Fibroblast of villous mesenchyme (primary cell): ENCODE measurements at places on chromosomes 13 and 19. TPM values are rescaled to one million over a fixed set of nuclear protein-coding genes. Genes with fewer than 3 reads are reported as not detected.

Gene ZNF726
- 4.3 and 4.5 TPM in 2 replicates for total RNA-seq

- DNase-seq = peak; percentile 96
Observed at GRCh38 chr19:18385675-18386542, at the start of gene GDF15. Gene GDF15 (plus strand): TSS chr19:18386158. CDS start chr19:18386190, 32 bp downstream.

GRCh38 chr19:39202998-39203355 is 1.1 kb downstream of the SYCN start:
- no peak for DNase-seq

GRCh38 chr13:72521940-72522661 is 205.3 kb downstream of the MZT1 start:
- no peak for DNase-seq

GRCh38 chr13:97658556-97658955 is 224.6 kb downstream of the RAP2A start:
- DNase-seq = no peak

- no peak for DNase-seq
Observed at GRCh38 chr19:40597329-40597838, 3.8 kb upstream of the LTBP4 start.

DNA sequence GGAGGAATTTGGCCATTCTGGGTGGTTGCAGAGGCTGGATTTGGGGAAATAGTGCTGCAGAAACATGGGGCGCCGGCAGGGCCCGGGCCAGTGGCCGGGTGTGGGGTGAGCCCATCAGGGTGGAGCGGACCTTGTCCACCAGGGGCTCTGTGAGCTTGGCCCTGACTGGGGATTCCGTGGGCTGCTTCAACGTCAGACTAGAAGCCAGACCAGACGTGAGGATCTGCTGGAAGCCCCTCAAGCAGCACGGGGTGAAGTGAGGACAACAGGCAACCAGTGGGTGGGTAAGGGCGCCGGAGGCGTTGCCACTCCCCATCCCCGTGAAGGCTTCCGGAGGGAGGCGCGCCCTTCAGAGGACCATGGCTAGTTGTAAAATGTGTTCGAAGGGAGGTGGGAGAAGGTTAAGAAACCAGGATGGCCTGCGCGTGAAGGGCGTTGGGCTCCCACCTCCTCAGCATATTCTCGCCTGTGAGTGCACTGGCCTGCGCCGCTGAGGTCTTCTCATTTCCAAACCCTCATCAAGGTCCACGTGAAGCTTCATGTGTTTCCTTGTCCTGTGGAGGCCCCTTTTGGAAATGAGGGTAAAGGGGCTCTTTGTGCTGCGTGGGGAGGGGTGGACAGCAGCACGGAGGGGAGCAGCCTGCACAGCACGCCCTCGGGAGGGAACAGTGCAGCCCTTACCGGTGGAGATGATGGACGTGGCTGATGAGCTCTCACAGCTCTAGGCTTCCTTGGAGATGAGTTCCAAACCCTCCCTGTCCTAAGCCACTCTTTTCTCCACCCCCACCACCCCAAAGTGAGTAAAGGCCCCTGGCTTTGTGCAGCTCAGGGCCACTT is 8.3 kb downstream of the TEX29 start:
- DNase-seq = no peak

DNA sequence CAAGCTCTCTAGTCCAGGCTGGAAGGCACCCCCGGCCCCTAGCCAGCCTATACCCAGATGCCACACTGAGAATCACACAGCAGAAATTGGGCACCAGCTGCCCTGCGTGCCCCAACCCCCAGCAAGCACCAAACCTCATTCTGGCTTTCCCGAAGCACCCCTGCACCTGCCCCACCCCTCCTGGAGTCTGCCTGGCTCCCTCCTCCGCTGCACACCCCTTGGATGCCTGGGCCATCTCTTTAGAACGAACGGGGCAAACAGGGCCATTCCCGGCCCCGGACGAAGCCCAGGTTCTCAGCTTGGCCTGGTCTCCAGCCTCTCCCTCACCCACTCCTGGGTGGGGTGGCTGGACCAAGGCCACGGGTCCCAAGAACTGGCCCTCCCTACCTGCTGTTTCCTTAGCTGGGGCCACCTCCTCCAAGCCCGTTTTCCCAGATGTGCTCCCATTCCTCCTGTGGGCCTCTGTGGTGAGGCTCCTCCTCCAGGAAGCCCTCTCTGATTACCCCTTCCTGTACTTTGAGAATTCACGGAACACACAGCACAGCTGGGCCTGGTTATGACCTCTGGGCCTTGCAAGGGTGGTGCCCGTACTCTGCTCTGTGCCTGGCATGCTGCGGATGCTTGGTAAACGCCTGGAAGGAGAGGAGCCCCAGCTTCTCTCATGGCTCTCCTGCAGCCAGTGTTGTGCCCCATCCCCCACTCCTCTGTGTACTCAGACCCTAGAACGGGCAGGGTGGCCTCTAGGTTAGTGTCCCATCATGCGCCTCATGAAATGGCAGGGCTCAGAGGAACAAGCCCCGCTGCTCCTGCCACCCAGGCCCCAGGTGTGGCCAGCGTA is 21.4 kb downstream of the CEBPG start:
- no peak for DNase-seq

GRCh38 chr19:16771618-16772017 is 52.0 kb downstream of the NWD1 start:
- DNase-seq = peak; percentile 79

GRCh38 chr13:111022886-111023285 is 92.2 kb upstream of the ARHGEF7 start:
- no peak for DNase-seq

Gene CYSLTR2
- total RNA-seq = not detected in 2 replicates

DNA sequence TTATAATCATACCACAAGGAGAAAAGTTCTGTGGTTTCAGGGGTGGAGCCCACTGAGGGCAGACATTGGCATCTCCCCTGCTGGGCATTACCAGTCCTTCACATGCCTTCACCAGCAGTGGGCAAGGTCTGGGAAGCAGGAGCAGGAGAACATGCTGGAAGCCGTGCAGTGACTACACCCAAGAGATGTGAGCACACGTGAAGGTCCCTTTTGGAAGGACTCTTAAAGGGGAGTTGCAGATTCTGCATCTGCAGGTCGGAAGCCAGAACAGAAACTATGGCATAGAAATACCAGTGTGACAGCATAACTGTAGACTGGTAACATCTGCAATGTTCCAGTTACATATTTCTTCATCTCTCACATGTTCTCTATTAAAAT is 26.9 kb upstream of the KL start:
- DNase-seq = no peak

DNA sequence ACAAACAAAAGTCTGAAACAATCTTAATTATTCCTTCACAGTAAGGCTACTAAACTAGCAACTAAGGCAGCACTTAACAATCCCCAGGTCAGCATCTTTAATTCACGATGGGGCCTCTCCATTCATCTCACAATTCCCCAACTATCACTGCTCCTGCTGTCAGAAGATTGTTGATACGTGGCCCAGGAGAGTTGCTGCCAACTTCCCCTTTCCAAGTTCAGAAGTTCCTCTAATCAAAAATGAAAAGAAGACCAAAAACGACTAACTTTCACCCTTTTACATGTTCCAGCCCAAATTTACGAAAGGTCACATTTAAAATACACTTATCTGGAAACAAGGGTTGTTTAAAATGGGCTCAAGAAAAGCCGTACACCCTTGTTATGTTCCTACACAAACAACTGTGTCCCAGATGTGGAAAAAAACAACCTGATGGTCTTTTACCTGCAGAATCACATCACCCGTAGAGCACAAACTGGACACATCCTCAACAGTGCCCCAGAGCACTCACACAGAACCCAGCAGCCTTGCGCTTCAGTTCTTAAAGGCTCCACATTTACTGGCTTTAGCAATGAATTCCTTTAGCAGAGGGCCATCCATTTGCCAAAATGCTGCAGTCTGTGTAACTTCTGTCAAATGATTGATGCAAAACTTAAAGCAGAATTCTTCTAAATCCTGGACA is 38.0 kb downstream of the PHF11 start:
- no peak for DNase-seq

- DNase-seq = no peak
Observed at GRCh38 chr19:8573316-8573715, 3.9 kb downstream of the MYO1F start.

Gene SSBP4
- 56.1 and 73.4 TPM in 2 replicates for total RNA-seq

GRCh38 chr19:37738371-37738770 is 18.8 kb upstream of the ZNF607 start:
- DNase-seq = no peak

Gene KLF2
- 3.0 and 6.8 TPM in 2 replicates for total RNA-seq

DNA sequence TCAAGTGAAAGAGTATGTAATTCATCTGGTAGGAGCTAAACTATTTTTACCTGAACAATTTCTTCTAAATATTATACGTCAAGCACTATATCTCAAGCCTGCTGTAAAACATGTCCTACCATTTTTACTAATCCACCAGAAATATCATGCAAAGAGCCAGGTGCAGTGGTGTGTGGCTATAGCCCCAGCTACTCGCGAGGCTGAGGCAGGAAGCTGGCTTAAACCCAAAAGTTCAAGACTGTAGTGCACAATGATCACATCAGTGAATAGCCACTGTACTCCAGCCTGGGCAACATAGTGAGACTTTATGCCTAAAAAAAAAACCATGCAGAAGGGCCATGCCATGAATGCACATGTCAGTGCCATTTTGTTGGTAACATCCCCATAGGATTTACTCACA is 20.7 kb upstream of the CLN5 start:
- DNase-seq = no peak

Gene CD70
- not detected in 2 replicates for total RNA-seq

Gene GAS6
- total RNA-seq = 172 and 216 TPM in 2 replicates

- no peak for DNase-seq
Observed at GRCh38 chr19:30884146-30884812, 465.0 kb downstream of the TSHZ3 start.

Gene SIGLECL1
- total RNA-seq = not detected in 2 replicates

- no peak for DNase-seq
Observed at GRCh38 chr19:35352177-35352447, 4.4 kb downstream of the FFAR1 start.

DNA sequence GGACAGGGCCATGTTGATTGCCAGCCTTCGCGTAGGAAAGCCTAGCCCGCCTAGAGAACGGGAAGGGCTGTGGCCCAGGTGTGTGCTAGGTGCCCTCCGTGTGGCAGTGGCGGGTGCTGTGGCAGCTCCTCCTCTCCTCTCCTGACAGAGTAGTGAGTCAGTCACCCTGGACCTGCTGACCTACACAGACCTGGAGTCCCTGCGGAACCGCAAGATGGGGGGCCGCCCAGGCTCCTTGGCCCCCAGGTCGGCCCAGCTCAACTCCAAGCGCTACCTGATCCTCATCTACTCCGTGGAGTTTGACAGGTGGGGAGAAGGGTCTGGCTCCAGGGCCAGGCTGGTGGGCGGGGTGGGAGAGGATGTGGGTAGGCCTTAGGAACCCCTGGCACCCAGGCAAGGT is 11.1 kb downstream of the CCDC61 start:
- DNase-seq = no peak

Gene NAPSA
- under 0.01 and 0.32 TPM in 2 replicates for total RNA-seq

Gene ZNF440
- 6.8 and 9.5 TPM in 2 replicates for total RNA-seq

Gene C13orf46
- under 0.01 TPM in 2 replicates for total RNA-seq

DNA sequence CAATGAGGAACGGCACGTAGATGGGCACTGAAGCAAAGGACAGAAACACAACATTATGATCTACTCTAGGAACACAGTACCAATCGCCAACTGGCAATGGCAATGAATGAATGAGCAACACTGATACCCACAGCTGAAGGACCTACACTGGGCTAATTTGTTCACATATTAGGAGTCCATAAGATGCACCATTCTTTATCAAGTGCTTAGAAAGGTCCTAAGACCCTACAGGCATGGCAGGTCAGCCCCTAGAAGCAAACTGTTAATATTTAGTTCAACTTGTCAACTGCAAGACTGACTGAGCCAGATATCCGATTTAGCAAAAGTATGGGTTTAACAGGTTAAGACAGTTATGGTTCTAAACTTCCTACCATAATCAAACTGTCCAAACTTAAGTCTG is 4.8 kb downstream of the SHISA2 start:
- no peak for DNase-seq

DNA sequence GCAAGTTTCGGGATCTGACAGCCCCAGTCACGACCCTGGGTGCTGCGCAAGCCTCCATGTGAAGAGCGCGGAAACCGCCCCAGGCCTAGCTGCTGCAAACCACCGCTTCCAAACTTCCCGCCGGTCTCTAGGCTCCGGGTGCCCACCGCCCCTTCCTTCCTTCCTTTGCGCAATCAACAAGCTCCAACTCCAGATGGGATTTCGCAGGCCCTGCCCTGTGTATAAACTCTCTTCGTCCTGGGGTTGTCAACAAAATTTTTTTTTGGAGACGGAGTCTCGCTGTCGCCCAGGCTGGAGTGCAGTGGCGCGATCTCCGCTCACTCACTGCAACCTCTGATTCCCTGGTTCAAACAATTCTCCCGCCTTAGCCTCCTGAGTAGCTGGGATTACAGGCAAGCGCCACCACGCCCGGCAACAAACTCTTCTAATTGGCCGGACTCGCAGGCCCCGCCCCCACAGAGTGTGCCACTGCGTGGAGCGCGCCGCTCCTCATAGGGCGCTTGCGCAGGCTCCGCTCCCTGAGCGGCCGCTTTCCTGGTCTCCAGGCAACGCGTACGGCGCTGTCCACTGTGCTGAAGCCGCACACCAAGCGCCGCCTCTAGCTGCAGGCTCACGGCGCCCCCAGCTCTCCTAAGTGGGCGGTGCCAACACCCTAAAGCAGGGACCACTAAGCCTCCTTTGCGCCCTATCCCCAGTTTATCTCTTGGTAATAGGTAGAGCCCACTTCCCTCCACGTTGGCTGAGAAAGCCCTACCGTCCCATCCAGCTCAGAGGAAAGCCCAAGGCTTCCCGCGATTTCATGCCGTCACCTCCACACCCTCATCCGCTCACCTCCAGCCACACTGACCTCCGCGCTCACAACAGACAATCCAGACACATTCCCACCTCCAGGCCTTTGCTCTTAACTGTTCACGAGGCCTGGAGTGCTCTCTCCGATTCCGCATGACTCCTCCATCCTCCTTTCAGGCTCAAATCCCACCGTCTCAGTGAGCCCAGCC is 5.5 kb upstream of the QTRT1 start:
- peak; percentile 96 for DNase-seq

- no peak for DNase-seq
Observed at GRCh38 chr13:44108331-44108858, 228.7 kb downstream of the LACC1 start.

GRCh38 chr13:95185851-95186250 is 115.4 kb downstream of the ABCC4 start:
- DNase-seq = no peak

DNA sequence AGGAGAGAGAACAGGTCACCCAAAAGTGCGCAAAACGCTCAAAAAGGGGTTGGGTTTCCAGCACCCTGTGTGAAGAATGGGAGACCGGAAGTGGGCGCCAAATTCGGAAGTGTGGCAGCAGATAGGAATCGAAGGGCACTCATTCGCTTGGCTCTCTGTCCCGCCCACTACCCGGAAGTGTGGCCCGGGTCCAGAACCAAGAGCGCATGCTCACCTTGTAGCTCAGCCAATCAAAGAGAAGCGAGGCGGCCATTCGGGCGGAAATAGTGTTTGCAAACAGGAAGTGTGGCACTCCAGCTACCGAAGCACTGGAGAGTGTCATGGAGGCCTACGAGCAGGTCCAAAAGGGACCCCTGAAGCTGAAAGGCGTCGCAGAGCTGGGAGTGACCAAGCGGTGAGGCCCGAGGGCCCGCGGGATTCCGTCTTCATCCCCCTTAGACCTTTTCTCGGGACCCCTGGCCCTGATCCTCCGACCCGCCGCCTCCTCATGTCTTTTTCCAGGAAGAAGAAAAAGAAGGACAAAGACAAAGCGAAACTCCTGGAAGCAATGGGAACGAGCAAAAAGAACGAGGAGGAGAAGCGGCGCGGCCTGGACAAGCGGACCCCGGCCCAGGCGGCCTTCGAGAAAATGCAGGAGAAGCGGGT is at the start of gene FAM32A:
Gene FAM32A, plus strand, starts transcription at position 288 of the 645 bp plus-strand sequence. Its CDS starts 33 bp downstream, at position 321.
- DNase-seq = peak; percentile 99

Gene TNFRSF19
- total RNA-seq = 95.7 and 139 TPM in 2 replicates
